ENCODE measurements at places on chromosomes 1 and 21. TPM values are rescaled to one million over a fixed set of nuclear protein-coding genes. Genes with fewer than 3 reads are reported as not detected.

The SEMA4A gene
- total RNA-seq, result 1.8 TPM

The CAPN8 gene
- total RNA-seq, result not detected

The OR2T2 gene
- total RNA-seq, result not detected

The RGS4 gene
- 235 TPM for total RNA-seq

The CD160 gene
- total RNA-seq, result not detected

The BEST4 gene
- total RNA-seq, result not detected

The CD101 gene
- total RNA-seq, result 0.15 TPM

The KRTAP21-1 gene
- total RNA-seq, result not detected

The SERPINC1 gene
- total RNA-seq, result not detected

The SRRM1 gene
- total RNA-seq, result 19.8 TPM

The SNAP47 gene
- 51.6 TPM for total RNA-seq

The FABP3 gene
- 9.0 TPM for total RNA-seq

The TNFRSF1B gene
- 20.8 TPM for total RNA-seq

The B4GALT2 gene
- 85.8 TPM for total RNA-seq

The PRAMEF10 gene
- total RNA-seq, result not detected

The FCRL1 gene
- total RNA-seq, result not detected

The MARK1 gene
- total RNA-seq, result 2.0 TPM

The PDC gene
- not detected for total RNA-seq

The DENND2C gene
- total RNA-seq, result 0.15 TPM

The EXO5 gene
- total RNA-seq, result 8.4 TPM

The LCE4A gene
- total RNA-seq, result not detected

Measured in epithelial cell of umbilical artery (primary cell).